ENCODE measurements at places on chromosomes 5 and 9. TPM values are rescaled to one million over a fixed set of nuclear protein-coding genes. Genes with fewer than 3 reads are reported as not detected.

GPR150 gene
- 0.82 TPM for total RNA-seq

AK8 gene
- 1.5 TPM for total RNA-seq

ADRB2 gene
- total RNA-seq: 0.70 TPM

ENTPD2 gene
- total RNA-seq: not detected

GRCh38 chr5:146109379-146109778 is 4.0 kb upstream of the PLAC8L1 start:
- DNase-seq: no peak

DNA sequence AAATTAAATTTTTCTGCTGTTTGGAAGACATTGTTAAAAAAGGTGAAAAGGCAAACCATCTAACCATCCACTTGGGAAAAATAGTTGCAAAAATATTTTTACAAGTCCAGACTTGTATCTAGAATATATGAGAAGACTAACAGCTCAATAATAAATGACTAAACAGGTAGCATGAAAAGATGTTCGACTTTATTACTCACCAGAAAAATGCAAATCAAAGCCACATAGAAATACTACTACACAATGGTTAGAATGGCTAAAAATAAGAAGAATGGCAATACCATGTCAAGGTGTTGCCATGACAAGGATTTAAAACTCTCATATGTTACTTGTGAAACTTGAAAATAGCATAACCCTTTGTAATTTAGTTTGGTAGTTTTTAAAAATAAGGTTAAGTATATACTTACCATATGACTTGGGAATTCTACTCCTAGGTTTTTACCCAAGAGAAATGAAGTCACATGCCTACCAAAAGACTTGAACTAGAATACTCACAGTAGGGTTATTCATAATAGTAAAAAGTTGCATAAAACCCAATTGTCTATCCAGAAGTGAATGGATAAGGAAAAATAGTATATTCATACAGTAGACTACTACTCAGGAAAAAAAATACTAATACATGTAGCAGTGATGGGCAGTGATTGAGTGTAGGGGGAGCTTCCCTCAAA is 93.8 kb downstream of the VPS13A start:
- DNase-seq: no peak

DNA sequence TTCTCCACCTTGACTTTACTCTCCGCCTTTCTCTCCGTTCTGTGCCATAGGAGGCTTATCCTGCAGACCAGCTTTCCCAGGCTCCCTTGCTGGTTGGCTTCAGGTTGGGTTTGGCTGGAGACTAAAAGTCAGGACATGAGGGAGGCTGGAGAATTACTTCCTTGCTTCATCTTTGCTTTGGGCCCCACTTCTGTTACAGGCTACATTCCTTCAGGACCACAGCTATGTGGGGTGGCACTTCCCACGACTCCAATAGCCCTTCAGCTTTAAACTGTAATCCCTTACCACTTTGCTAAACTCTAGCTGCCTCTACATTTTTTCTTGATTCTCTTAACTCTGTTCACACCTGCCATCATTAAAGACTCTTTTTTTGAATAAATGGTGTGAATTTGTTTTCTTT is 186.7 kb upstream of the NR4A3 start:
- no peak for DNase-seq

GRCh38 chr5:16780325-16780724 is 155.8 kb downstream of the MYO10 start:
- no peak for DNase-seq

GRCh38 chr9:26502311-26502710 is 390.3 kb downstream of the CAAP1 start:
- no peak for DNase-seq

- DNase-seq: no peak
Observed at GRCh38 chr5:95956021-95956899, 5.4 kb downstream of the ELL2 start.

DNA sequence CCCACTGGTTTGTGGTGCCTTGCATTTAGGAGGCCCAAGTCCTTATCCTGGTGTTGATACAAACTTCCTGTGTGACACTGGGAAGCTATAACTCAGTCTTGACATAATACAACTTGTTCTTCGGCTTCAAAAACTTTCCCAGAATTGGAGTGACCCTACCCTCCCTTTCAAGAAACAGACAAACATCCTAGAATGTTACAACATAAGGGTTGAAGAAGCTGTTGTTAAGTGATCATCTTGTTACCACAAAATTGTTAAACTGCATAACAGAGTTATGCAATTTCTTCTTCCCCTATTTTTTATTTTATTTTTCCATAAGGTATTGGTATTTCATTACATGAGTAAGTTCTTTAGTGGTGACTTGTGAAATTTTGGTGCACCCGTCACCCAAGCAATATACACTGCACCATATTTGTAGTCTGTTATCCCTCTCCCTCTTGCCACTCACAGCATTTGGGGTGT is 21.3 kb downstream of the TLR4 start:
- DNase-seq: no peak

DNA sequence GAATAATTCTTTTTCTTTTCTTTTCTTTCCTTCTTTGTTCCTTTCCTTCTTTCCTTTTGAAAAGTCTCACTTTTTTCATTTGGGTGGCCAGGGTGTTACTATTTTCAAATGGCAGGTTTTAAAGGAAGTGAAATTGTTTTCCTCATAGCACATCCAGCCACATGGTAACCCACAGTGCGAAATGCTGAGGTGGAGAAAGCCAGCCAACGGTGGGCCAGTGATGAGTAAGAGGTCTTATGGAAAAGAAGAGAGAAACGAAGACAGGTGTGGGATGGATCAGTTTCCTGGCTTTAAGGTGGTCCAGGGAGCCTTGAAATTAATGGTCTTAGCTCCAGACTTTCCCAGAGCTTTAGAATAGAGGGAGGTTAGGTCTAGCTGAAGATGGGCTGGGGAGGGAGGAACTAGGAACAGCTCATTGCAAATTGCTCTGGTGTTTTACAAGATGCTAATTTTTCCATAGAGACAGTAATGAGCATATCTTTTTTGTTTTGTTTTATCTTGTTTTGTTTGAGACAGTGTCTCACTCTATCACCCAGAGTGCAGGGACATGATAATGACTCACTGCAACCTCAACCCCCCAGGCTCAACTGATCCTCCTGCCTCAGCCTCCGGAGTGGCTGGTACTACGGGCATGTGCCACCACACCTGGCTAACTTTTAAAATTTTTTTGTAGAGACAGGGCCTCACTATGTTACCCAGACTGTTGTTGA is 17.8 kb downstream of the ITK start:
- no peak for DNase-seq

- peak; percentile 50 for DNase-seq
Observed at GRCh38 chr5:39714036-39714698, 289.4 kb upstream of the DAB2 start.

DNA sequence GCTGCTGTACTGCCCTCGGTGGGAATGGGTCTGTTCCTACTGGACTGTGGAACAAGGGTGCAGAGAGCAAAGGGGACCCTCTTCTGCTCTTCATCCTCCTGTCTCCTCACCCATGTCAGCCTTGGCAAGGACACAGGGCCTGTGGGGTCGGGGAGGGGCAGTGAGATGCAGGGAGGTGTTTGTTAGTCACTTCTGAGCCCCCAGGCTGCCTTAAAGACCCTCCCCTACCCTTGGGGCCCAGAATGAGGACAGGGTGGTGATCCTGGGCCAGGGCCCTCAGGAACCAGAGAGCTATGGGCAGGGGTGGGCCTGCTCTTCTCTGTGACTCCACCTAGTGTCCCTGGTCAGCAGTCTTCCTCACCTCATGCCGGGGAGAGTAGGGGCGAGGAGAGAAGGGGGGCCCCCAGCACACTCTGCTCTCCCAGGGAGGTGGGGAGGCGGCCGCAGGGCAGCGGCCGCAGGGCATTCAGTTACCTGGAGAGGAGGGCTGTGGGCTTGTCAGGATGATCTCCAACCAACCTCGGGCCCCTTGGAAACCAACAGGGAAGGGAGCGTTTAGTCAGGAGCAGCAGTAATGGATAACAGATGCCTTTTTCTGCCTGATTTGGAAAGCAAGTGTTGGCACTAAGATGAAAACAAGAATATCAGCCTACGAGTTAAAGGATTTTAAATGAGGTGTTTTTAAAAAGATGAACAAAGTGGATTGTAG is 62.0 kb upstream of the GARNL3 start:
- no peak for DNase-seq

DNA sequence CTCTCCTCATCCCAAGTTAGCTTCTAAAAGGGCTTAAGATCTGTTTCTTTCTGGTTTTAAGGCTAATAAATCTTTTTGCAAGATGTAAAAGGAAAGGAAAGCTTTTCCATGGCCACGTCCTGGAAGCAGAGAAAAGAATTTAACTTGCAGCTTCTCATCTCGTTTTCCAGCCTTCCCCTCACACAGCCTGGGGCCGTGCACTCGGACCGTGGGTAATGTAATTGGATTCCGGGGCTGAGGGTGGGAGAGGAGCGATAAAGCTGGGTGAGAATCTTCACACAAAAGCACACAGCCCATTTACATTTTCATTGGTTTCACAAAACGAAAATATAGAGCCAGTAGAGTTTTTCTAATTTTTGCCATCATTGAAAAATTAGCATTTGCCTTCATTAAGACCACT is 91.2 kb downstream of the IRX2 start:
- DNase-seq: no peak
